Dermis microvascular lymphatic vessel endothelial cell (primary cell): ENCODE measurements at places on chromosomes 13 and 19. TPM values are rescaled to one million over a fixed set of nuclear protein-coding genes. Genes with fewer than 3 reads are reported as not detected.

ZNF566 gene
- total RNA-seq: 5.6 and 7.8 TPM in 2 replicates

NOTCH3 gene
- total RNA-seq: 0.13 and 0.89 TPM in 2 replicates

VPS36 gene
- total RNA-seq: 18.9 and 20.5 TPM in 2 replicates

LILRA2 gene
- total RNA-seq: not detected in 2 replicates

CYP2S1 gene
- total RNA-seq: 0.38 and 0.39 TPM in 2 replicates

CNN1 gene
- total RNA-seq: not detected in 2 replicates

CBARP gene
- 0.64 and 1.9 TPM in 2 replicates for total RNA-seq

ZNF878 gene
- total RNA-seq: 0.13 and 0.26 TPM in 2 replicates

CRX gene
- total RNA-seq: not detected in 2 replicates

LRFN3 gene
- 0.77 and 2.9 TPM in 2 replicates for total RNA-seq

ZNF98 gene
- total RNA-seq: 0.13 TPM in 1 of 2 replicates, not detected in the other

KLK3 gene
- total RNA-seq: not detected in 2 replicates

APOC4 gene
- not detected in 2 replicates for total RNA-seq
